ENCODE measurements at places on chromosomes 13 and 19. TPM values are rescaled to one million over a fixed set of nuclear protein-coding genes. Genes with fewer than 3 reads are reported as not detected.

The ADGRE2 gene
- total RNA-seq = 1.1 TPM

The DNAAF3 gene
- total RNA-seq = 5.5 TPM

The TPGS1 gene
- total RNA-seq = 16.5 TPM

The ACER1 gene
- not detected for total RNA-seq

The RFPL4AL1 gene
- total RNA-seq = not detected

The KLHL1 gene
- total RNA-seq = not detected

The ZNF416 gene
- total RNA-seq = 4.9 TPM

The PRTN3 gene
- total RNA-seq = 0.18 TPM

The ZNF223 gene
- 5.1 TPM for total RNA-seq

The HSH2D gene
- total RNA-seq = not detected

The TINCR gene
- total RNA-seq = 2.8 TPM

Data from A549 treated with Hydrocortisone at 1 μM for 4 hours (cell line).